Inflammatory macrophage treated with lipopolysaccharide for 1 hour (primary cell): ENCODE measurements at places on chromosomes 6 and 20.

GRCh38 chr6:75437421-75437891 is 56.1 kb downstream of the FILIP1 start:
- no peak for DNase-seq

- peak; percentile 54 for DNase-seq
Measured at GRCh38 chr6:108966251-108966650, 118.0 kb downstream of the ARMC2 start.

GRCh38 chr6:106103728-106104109 is 17.6 kb downstream of the PRDM1 start:
- no peak for DNase-seq

GRCh38 chr6:7142918-7143475 is 35.2 kb downstream of the RREB1 start:
- DNase-seq: peak; percentile 53

DNA sequence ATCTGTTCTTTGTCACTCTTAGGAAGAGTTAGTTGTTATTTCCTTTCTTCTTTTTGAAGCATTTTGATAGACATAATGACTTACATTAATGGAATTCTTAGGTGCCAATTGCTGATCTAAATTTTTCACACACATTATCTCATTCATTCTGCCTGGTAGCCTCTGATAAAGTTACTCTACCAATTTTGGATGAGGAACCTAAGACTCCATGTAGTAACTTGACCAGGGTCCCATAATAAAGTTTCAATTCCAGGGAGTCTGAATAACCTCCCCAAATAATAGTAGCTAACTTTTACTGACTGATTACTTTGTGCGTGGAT is 73.2 kb upstream of the CITED2 start:
- DNase-seq: no peak

GRCh38 chr20:6595704-6596103 is 171.8 kb upstream of the BMP2 start:
- no peak for DNase-seq

DNA sequence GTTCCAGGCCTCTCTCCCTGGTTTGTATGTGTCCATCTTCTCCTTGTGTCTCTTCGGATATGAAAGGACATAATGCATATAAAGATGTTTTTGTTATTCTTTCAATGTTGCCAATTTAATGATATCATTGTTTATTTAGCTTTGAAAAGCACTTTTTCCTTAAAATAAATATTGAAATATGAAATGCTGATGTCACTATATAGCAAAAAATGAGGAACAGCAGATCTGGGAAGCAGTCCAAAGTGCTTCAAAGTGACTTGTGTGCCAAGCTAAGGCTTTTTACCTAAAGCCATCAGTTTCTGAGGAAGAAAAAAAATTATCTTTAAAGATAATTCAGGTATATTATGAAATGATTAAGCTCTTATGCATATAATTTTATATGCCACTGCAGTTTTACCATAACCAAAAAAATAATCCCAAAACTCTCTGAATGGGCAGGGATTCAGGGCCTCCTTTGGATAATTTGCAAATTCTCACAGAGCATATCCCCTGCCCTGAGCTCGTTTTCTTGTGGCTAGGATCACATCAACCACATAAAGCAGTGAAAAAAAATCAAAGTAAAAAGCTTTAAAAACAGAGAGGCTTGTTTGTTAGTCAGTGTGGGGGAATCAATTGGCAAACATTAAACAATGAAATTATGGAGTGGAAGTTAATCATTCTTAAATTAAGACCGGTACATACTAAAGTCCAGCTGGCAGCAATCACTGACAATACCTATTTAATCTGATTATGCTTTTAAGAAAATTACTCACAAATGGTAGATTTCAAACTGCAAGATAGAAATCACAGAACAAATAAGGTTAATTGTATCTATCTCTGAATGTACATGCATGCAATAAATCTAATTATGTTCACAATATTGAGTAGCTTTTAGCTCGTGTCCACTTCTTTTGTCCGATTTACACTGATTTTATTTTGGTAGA is 1027.9 kb upstream of the ADGRB3 start:
- no peak for DNase-seq

GRCh38 chr20:31573555-31574321 is 31.4 kb upstream of the ID1 start:
- no peak for DNase-seq
